Ovary (tissue), 10 donors: ENCODE measurements at places on chromosomes 2 and 18. TPM values are rescaled to one million over a fixed set of nuclear protein-coding genes. Genes with fewer than 3 reads are reported as not detected.

GRCh38 chr2:224585211-224586088 lies at the start of gene CUL3:
TSS of gene CUL3 (minus strand) at chr2:224585363. CDS start at chr2:224585009, 354 bp downstream.
- H3K36me3 ChIP-seq: no peaks in the 10 kb centered on the region
- H3K4me3 ChIP-seq: peak within 1 kb of the TSS; percentile 89
- H3K4me1 ChIP-seq: peaks cover 14% of the 10 kb centered on the region
- H3K27ac ChIP-seq: peak within 1 kb of the TSS; percentile 71
- peak; percentile 99 for DNase-seq

DNA sequence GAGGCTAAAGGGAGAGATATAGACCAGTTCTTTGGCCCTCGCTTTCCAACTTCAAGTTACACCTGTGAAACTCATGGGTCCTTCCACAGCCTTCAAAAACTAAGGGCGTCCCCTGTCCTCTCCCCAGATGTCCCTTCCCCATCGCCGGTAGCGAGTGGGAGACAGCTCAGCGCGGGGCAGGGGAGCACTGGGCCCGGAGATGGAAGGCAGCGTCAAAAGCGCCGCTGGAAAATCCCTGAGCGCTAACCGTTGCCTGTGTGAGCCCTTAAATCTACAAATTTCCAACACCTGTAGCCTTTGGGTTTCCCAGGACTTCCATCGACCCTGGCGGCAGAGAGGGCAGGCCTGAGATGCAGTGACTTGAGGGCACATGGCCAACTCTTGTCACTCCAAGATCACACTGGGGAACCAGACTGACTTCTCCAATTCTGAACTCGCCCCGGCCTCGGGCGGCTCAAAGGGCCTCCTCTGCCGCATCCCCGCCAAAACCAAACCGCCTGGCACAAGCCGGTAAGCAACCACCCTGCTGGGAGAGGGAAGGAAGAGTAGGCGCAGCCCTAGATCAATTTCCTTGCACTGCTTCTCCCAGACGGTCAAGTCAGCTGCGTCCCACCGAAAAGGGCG lies 879 bp upstream of the EPAS1 start:
- peak overlapping the region; percentile 73 for H3K4me3 ChIP-seq
- H3K27me3 ChIP-seq: no peaks in the 10 kb centered on the region
- H3K4me1 ChIP-seq: peaks cover 6% of the 10 kb centered on the region
- H3K36me3 ChIP-seq: no peaks in the 10 kb centered on the region
- H3K27ac ChIP-seq: peak overlapping the region; percentile 92
- peak; percentile 38 for DNase-seq

CTDSP1 gene
- total RNA-seq: 171 TPM

MBD5 gene
- total RNA-seq: 45.8 TPM

GRCh38 chr2:145764631-145765030 lies 1244.7 kb upstream of the ZEB2 start:
- H3K4me1 ChIP-seq: peaks cover 2% of the 10 kb centered on the region
- no peak overlapping the region for H3K4me3 ChIP-seq
- no peaks in the 10 kb centered on the region for H3K36me3 ChIP-seq
- DNase-seq: peak; percentile 12
- H3K27ac ChIP-seq: no peak overlapping the region

GRCh38 chr2:3115301-3116042 lies 262.1 kb downstream of the EIPR1 start:
- DNase-seq: no peak
- no peak overlapping the region for H3K4me3 ChIP-seq
